Smooth muscle cell of the pulmonary artery (primary cell): ENCODE measurements at places on chromosomes 6 and 20. TPM values are rescaled to one million over a fixed set of nuclear protein-coding genes. Genes with fewer than 3 reads are reported as not detected.

The TINAG gene
- not detected in 2 replicates for total RNA-seq

The ANGPT4 gene
- not detected in 2 replicates for total RNA-seq

The SLC17A2 gene
- total RNA-seq, result 0.07 TPM in 1 of 2 replicates, not detected in the other

The OR2J3 gene
- not detected in 2 replicates for total RNA-seq

The COL11A2 gene
- 0.13 and 0.83 TPM in 2 replicates for total RNA-seq

The RNGTT gene
- 16.4 and 17.9 TPM in 2 replicates for total RNA-seq

The ILRUN gene
- total RNA-seq, result 52.6 and 53.9 TPM in 2 replicates

The OR2H1 gene
- total RNA-seq, result not detected in 2 replicates
